ENCODE measurements at places on chromosomes 3 and 15.

- no peak for DNase-seq
Observed at GRCh38 chr15:66703540-66703941, 1.5 kb downstream of the SMAD6 start.

GRCh38 chr3:186127463-186127862 is 18.6 kb upstream of the ETV5 start:
- DNase-seq = no peak

GRCh38 chr3:170044795-170045244 is 7.0 kb downstream of the GPR160 start:
- no peak for DNase-seq

- DNase-seq = no peak
Observed at GRCh38 chr15:82044373-82045178, 1.2 kb downstream of the MEX3B start.

DNA sequence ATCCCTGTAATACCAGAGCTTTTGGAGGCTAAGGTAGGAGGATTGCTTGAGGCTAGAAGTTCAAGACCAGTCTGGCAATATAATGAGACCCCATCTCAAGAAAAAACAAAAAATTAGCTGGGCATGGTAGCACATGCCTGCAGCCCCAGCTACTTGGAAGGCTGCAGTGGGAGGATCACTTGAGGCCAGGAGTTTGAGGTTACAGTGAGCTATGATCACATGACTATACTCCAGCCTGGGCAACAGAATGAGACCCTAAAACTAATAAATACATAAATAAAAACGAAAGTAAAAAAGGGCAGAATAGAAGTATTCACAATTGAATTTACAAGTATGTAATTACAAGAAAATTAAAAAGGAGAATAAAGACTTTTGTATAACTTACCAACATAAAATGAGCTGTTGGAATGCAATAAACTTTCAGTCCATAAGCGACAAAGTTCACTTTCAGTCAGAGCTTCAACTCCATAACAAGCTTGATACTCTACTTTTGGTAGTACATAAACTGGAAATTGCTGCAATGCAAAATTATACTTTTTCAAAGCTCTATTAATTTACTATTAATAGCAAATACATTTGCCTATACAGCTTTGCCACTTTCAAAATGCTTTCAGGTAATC is 36.8 kb downstream of the ICE2 start:
- DNase-seq = no peak

- DNase-seq = no peak
Observed at GRCh38 chr3:148147903-148148302, 549.8 kb upstream of the AGTR1 start.

DNA sequence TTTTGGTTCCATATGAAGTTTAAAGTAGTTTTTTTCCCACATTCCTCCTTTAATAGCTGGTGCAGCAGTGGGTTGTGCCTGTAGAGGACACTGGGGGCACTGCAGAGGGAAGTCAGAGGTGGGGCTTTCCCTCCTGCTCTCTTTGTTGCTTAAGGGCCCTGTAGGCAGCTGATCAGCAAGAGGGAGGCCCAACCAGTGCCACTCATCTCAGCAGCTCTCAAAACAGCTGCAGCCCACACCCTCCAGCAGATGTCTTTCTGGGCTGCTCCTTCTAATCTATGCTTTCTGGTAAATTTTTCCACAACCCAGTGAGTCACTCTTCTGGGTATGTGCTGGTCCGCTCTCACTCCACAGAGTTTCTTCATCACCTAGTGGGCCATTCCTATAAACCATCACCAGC is 263.8 kb downstream of the FEZF2 start:
- DNase-seq = no peak

GRCh38 chr15:85354461-85354860 is 25.9 kb upstream of the AKAP13 start:
- no peak for DNase-seq

DNA sequence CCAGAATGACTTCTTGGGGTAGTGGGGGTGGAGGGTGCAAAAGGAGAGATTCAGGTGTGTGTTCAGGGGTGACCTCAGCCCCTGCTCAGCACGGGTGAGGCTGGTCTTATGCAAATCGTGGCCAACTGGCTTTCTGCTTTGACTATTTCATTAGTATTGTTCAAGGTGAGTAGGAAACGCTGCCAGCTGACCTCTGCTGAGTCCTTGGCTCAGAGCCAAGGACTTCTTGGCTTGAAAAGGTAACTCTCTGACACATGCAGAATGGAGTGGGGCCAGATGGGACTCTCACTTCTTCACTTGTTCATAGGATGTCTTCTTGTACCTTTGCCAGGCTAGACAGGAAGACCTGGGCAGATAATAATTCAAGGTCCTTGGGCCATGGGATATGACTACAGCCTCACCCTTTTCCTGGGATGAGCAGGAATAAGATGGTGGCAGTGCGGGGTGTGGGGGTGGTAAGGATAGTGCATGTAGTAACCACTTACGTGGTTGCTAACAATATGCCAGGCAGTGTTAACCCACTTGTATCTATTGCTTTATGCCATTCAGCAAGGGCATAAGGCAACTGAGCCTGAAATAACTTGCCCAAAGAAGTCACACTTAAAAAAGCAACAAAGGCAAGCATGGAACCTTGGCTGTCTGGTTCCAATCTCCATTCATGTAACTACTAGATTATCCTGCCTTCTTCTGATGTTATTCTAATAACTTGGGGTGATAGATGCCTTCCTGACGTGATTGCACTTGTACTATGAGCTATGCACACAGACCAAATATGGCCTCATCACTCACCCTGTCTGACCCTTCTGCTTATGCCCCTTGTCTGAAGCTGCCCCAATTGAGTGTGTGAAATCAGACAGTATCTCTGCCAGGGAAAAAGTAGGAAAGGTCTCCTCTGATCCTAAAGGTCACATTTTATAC is 193.1 kb downstream of the NR1D2 start:
- no peak for DNase-seq

- DNase-seq = no peak
Observed at GRCh38 chr15:61500951-61501620, 272.0 kb upstream of the RORA start.

DNA sequence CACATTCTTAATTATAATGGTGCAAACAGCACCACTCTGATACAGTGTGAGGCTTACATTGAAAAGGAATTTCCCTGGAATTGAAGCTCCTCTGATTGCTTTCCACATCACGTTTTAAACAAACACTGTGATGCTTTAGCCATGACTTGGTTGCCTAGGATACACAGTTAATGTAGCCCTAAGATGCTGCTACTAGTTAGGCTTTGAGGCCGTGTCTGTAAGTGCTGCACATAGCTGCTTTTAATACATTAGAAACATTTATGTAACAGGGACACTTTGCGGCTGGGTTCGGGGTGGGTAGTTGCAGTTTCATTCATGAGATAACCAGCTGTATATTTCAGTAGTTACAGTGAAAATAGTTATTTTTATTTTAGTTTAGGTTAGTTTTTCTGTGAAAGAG is 334.7 kb downstream of the NLGN1 start:
- no peak for DNase-seq

DNA sequence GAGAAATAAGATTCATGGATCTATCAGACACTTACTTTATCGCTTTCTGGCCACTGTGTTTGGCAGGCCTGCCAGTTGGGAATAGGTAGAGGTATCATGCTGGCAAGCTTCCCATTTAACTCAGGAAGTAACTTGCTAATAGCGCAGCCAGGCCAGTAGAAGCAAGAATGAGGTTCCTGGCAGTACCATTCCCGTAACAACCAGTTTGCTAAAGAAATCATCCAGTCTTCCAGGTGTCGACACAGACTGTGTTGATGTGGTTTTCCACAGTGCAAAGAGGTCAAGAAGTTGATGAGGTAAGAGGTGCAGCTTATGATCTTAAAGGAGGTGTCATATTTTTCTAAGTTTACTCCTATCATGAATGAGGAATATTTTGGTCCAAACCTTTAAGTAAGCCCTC is 46.2 kb downstream of the DPH6 start:
- DNase-seq = no peak

GRCh38 chr3:181755959-181756358 is 44.2 kb downstream of the SOX2 start:
- no peak for DNase-seq

- no peak for DNase-seq
Observed at GRCh38 chr15:97521381-97522285, 438.9 kb upstream of the ARRDC4 start.

DNA sequence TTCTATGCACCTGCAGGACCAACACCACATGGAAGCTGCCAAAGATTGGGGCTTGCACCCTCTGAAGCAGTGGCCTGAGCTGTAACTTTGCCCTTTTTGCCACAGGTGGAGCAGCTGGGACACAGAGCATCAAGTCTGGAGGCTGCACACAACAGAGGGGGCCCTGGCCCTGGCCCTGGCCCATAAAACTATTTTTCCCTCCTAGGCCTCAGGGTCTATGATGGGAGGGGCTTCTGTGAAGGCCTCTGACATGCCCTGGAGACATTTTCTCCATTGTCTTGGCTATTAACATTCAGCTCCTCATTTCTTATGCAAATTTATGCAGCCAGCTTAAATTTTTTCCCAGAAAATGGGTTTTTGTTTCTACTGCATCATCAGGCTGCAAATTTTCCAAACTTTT is 335.5 kb downstream of the ARPP21 start:
- no peak for DNase-seq

GRCh38 chr15:58398643-58399042 is 33.1 kb upstream of the LIPC start:
- no peak for DNase-seq

DNA sequence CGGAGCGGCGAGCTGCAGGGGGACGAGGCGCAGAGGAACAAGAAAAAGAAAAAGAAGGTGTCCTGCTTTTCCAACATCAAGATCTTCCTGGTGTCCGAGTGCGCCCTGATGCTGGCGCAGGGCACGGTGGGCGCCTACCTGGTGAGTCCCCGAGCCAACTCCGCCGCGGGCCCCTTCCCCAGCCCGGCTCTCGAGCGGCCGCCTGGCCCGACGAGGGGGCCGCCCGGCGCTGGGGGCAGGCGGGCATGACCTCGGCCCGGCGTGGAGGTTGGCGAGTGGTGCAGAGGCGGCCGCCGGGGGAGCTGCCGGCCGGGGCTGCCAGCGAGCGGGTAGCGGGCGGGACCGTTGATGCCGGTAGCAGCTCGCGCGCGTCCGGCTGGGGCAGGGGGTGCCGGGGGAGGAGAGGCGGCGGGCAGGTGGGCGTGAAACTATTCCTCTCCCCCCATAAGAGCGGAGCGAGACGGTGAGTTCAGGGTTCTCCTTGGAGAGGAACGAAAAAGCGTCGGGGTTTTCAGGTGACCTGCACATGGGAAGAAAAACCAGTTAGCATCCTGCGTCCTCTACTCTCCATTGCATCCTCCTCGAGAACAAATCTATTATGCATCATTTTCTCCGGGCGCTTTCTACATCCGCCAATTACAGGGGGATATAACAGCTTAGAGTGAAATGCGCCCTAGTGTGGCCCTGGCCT is 585 bp downstream of the SLCO3A1 start:
- no peak for DNase-seq

DNA sequence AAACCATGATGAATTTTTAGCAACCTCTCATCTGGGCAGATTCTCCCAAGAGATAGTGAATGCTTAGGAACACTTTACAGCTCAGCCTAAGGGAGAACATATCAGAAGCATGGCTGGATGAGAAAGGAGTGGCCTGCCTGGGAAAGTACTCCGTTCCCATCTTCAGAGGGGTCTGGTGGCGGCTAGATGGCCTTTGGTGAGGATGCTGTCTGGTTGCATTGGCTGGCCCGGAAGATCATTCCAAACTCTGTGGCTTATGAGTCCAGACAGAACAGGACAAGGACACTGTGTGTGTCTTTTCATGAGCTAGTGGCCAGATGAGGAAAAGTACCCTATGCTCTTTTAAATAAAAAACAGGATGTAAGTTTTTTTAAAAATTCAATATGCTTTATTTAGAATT is 51.2 kb downstream of the CRTC3 start:
- DNase-seq = no peak

- DNase-seq = no peak
Observed at GRCh38 chr3:19702416-19703078, 231.5 kb downstream of the EFHB start.

GRCh38 chr3:169041677-169042171 is 621.8 kb downstream of the MECOM start:
- DNase-seq = no peak

DNA sequence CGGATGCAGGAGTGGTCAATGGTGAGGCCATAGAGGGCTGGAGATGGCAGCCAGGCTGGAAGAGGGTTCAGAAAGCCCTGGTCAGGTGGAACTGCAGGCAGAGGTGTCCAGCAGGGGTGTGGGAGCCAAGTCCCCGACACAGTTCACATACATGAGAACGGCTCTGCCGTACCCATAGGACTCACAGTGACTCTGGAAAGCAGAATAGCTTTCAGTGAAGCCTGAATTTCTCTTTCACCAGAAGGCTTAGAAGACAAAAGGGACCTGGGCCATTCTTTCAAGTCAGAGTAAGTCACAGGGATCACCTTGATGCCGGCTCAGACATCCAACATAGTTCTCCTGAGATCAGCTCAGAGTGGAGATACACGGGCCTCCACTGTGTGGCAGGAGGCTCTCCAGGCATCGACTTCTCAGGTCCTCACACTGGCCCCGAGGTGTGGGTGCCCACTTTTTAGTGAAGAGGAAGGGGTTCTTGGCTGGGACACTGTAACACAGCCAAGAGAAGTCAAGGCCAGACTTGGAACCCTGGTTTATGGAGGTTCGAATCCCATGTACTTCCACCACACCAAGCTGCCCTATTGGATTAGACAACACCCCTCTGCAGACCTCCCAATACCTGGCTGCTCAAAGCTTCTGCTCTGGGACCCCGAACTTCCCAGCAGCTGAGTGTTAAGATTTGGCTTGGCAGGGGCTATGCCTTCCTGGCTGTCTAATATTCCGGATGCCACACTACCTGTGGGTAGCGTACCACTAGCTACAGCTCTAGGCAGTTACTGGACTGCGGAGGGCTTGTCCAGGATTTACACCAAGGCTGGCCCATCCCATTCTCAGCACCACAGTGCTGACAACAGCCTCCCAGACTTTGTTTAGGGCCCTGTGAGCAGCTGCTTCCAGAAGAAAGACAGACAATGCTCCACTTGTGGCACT is 40.4 kb upstream of the RAB6B start:
- no peak for DNase-seq

- no peak for DNase-seq
Observed at GRCh38 chr3:115930922-115931321, 307.6 kb downstream of the GAP43 start.

DNA sequence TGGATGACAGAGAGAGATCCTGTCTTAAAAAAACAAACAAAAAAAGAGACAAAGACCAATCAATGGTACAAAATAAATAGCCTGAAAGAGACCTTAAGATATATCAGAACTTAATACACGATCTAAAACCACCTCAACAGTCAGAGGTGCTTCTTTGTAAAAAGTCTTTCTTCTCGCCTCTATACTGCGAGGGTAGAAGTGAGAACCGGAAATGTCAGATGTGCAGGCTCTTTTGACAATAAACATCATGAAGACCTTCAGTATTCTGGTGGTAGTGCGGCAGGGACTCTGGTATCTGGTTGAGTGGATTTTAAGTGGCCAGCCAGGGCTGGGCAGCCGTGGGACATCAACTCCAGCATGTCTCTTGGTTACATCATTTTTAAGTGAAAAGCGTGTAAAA is 30.0 kb downstream of the RUBCN start:
- DNase-seq = no peak

DNA sequence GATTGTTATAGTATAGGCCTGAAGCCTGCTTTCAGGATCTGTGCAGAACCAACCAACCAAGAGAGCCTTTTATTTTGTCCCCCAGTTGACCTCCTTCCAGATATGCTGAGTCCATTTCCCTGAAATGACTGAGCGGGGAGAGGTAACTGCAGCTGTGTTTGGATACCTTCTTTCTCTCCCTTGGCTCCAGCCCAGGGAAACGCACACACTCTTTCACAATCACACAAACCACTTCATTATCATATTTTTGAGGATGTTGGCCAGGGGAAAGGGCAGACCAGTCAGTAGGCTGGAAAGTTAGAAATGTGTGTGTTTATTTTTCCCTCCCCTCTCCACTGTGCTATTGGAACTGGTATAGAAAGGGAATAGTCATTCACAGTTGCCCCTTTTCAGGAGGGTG is 417.7 kb upstream of the TBL1XR1 start:
- DNase-seq = no peak

All from Jurkat, Clone E6-1 (cell line).